ENCODE measurements at places on chromosomes 6 and 20. TPM values are rescaled to one million over a fixed set of nuclear protein-coding genes. Genes with fewer than 3 reads are reported as not detected.

The BMP7 gene
- not detected for total RNA-seq

The SALL4 gene
- not detected for total RNA-seq

DNA sequence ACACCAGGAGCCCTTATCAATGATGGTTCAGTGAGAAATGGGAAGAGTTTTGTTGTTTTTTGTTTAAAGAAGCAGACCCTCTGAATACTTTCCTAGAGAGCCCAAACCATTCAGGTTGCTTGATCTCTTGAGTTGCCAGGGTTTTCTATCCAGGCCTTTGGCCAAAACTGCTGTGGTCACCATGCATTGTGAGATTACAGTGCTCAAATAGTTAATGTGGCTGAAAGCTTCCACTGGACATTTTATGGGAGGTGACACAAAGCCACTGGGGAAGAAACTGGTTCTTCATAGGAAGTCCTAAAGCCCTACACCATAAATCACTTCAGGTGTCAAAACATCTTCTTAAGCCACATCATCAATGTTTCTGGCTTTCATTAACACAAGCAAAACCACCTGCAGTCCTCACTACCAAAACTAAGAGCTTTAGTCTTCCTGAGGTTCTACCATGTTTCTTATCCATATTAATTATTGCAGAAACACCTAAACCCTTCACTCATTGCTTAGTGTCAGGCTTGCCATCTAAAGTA, 101.6 kb downstream of the IBTK start:
- no peak for DNase-seq

- DNase-seq, result no peak
Observed at GRCh38 chr6:161152907-161153662, 120.8 kb downstream of the AGPAT4 start.

- DNase-seq, result no peak
Observed at GRCh38 chr6:153725456-153725855, 313.6 kb upstream of the OPRM1 start.

DNA sequence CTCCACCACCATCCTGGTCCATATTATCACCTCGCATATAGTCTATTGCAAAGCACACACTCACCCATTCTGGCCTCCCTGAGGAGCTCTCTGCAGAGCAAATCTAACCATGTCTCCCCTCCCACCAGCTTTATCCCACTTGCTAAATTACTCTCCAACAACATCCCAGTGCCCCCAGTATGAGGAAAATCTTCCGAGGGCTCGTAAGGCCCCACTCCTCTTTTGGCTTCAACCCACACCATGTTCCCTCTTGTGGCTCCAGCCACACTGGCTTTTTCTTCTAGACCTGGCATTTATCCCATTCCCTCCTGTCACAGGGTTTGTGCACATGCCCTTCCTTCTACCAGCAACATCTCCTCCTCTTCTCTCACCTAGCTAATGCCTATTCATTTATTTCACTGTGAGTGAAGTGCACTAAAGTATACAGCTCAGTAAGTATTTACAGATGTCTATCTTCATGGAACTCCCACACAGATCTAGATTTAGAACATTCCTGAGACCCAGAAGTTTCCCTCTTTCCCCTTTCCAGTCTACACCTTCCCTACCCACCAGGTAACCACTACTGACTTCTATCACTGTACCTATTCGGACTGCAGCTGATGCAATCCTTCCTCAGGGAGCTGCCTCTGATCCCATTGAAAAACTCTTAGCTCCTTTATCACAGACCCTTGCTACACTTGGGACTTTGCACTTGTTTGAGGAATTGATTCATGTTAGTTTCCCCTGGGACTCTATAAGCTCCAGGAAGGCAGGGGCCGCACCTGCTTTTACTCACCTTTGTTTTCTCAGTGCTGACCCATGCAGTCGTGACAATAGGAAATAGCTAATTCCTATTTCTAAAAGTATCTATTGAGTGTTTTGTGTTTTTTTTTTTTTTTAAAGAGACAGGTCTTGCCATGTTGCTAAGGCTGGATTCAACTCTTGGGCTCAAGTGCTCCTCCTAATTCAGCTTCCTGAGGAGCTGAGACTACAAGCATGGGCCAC, 15.5 kb downstream of the MRPL14 start:
- DNase-seq, result no peak

DNA sequence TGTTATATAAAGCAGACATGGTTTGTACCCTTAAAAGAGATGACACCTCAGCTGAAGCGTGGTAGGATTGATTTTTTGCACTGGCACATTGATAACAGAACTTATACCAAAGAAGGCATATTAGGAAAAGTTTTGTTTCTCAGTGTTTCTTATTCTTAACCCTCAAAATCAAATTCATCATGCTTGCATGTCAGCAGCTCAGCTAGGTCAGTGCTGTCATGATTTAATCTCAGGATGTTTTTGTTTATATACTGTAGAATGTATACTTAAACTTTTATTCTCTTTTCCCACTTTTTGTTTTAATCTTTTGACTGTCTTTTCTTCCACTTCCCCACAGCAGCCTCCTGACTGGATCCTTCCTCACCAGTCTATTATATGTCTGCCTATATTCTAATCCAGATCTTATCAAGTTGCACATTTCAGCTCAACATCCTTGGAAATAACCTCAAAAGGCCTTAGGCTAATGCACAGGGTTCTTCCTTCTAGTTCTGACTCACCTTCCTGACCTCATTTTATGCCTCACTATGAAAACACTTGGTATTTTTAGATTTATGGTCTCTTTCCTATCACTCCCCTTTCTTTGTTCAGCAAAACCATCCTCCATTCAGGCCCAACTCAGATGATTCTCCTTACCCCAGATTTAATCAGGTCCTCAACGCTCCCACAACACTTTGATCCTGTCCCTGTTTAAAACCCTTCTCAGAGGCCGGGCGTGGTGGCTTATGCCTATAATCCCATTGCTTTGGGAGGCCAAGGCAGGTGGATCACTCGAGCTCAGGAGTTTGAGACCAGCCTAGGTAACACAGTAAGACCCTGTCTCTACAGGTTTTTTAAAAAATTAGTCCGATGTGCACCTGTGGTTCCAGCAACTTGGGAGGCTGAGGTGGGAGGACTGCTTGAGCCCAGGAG, 7.2 kb downstream of the HEBP2 start:
- no peak for DNase-seq

The HIVEP1 gene
- 21.4 TPM for total RNA-seq

DNA sequence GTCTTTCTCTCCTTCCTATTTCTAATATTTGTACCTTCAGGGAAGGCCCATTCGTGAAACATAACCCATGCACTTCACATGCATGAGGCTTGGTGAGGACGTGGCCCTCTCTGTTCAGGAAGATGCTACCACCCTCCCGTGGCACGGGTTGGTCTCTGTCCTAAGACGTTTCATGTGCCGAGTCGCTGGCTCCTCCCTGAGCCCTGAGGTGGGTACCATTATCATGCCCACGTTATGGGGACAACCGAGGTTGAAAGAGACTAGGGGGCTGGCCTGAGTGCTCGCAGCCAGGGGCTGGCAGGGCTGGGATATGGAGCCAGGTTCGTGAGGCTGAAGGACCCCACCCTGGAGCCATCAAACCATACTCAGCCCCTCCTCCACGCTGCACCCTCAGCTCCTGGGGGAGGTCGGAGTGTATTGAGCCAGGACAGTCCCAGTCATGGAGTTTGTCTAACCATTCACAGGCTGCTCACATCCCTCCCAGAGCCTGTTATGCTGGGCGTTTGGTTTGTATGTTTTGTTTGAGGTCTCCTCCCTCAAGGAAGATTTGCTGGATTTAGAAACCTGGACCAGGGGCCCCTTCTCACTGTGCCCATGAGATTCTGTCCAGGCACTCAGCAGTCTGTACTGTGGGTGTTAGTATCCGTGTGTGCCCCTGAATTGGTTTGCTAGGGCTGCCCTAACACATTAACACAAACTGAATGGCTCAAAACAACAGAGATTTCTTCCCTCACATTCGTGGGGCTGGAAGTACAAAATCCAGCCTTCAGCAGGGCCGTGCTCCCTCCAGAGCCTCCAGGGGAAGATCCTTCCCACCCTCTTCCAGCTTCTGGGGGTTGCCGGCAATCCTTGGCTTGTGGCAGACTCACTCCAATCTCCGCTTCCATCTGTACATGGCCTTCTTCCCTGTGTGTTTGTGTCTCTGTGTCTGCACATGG, 88.3 kb downstream of the ANKRD60 start:
- no peak for DNase-seq

Data from activated CD8-positive, alpha-beta T cell treated with anti-CD3 and anti-CD28 coated beads, Interleukin-2, amount 10 ng/mL, durations not matched to agents 7 days and 5 days (primary cell).